ENCODE measurements at places on chromosomes 1 and 21.

GRCh38 chr1:19209439-19209989 is 552 bp downstream of the UBR4 start:
- peak; percentile 76 for DNase-seq

DNA sequence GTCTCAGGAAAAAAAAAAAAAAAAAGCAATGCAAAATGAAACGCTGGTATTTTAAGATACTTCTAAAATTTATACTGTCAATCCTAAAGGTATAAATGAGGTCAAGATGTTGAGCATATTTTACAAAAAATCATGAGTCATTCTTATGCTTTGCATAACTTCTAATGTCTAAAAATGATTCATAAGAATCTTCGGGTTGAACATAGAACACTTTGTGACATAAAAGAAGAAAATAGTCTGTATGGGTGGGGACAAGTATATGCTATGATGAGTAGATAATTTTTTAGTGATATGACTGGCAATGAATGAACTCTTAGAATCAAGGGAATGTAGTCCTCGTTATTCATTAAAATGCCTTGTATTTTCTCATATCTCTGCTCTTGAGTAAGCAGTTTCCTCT is 416.9 kb upstream of the USP24 start:
- no peak for DNase-seq

GRCh38 chr21:41228006-41228370 is 60.0 kb downstream of the BACE2 start:
- no peak for DNase-seq

- no peak for DNase-seq
Measured at GRCh38 chr1:160883581-160884513, 1.1 kb downstream of the ITLN1 start.

- peak; percentile 46 for DNase-seq
Measured at GRCh38 chr1:23108918-23109533, 59.6 kb downstream of the LUZP1 start.

- DNase-seq = no peak
Measured at GRCh38 chr1:220791956-220792355, 5.2 kb downstream of the MTARC1 start.

GRCh38 chr1:222749927-222750326 is 12.9 kb downstream of the FAM177B start:
- no peak for DNase-seq

DNA sequence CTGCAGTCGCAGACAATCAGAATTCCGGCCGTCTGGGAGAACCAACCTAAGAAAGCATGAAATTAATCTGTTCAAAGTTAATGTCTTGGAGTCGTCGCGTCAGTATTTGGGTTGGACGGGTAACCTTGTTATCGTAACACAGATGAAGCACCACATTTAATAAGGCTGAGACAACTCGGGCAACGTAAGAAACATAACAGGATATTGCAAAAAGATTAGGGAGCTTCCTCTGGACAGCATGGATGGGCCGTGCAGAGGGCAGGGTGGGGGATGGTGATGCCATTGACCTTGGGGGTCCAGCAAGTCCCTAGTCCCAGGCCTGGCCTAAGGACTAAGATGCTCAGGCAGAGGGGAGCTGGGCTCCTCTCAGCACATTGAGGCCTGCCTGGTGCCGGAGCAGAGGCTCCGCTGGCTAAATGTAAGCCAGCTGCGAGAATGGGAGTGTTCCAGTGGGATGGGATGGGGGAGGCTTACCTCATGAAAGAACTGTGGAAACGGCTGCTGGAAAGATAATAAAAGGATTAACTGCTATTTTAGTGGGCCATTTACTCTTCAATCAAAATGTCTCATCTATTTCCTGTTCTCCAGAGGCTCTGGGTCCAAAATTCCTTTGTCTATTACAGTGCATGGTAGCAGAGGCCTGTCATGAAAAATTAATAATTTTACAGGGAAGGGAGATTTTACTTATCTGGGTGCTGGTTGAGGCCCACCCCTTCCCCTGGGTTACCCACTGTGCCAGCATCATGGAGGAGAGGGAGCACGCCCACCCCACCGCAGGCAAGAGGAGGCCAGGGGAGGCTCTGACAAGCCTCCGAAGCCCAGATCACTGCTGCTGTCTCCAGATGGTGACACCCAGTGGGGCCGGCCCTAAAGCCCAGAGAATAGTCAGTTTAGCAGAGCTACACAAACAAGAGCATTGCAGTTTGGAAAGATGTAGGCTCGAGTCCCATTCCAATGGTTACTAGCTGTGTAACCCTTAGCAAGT is 131.6 kb downstream of the DMRTB1 start:
- no peak for DNase-seq

DNA sequence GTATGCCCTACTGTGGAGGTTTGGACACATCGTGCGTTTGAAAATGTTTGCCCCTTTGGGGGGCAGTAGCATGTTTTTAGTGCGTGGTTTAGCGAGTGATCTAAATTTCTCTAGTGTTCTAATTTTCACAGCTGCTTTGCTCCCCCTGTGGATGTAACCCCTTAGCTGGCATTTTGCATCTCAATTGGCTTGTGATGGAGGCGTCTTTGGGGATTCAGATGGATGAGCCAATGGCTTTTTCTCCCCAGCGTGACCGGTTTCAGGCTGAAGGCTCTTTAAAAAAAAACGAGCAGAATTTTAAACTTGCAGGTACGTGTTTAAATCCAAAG is 836 bp downstream of the CDC7 start:
- DNase-seq = peak; percentile 50

DNA sequence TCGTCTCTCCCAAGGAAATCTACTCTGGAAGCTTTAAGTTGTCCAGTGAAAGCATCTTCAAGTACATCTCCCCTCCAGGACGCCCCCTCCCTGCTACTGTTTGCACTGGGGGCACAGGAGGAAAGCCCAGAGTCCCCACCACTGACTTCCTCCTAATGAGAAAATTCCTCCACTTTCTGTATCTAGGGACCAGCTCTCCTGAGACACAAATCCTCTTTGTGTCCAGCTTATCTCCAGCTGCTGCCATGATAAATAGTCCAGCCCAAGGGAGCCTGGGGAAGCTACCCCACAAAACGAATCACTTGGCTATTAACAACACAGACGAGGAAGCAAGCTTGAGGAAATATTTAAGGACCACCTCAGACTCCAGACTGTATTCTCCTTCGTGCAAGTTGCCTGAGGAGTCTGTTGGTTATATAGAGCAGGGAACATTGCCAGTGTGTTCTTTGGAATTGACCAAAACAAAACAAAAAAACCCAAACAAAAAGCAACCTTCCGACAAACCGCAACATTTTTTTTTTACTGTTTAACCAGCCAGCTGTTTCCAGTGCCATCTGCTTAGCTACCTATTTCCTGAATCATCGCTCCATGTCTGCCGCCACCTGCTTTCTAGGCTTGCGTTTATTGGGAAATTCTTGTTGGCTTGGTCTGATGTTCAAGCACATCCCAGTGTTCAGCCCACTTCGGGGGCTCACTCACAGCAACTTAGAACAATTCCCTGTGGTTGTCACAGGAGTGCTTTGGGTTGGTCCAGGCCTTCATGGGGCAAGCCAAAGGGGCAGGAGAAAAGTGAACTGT is 7.7 kb downstream of the C1orf226 start:
- no peak for DNase-seq

GRCh38 chr1:170305777-170306512 is 160.2 kb downstream of the NTMT2 start:
- DNase-seq = no peak

GRCh38 chr1:119660253-119661083 is 12.4 kb upstream of the ZNF697 start:
- DNase-seq = no peak

DNA sequence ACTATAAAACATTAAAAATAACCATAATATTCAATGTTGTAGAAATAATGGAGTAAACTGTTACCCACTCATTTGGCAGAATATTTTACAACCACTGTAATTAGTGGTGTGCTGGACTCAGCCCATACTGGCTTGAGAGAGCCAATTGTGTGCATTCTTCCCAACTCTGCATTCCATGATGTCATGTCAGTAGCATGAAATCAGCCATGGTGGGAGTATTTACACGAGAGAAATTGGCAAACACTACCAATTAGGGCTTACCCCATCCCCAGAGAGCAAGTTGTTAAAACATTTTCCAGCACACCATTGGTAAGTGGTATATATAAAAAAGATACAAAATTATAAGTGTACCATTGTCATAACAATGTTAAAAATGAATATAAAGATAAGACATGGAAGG is 19.1 kb upstream of the QSOX1 start:
- DNase-seq = no peak

DNA sequence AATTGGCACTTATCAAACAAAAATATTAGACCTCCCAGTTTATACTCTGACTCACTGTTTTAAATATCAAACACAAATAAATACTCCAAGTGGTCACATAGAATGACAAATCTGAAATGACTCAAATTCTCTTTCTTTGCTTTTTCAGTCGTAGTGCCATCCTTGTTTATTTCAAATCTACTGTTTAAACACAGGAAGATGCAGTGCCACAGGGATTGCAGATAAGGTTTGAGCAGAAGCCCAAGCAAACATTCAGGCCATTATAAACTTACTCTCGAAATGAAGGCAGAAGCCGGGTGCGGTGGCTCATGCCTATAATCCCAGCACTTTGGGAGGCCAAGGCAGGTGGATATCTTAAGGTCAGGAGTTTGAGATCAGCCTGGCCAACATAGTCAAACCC is 255.4 kb upstream of the PLXNA2 start:
- DNase-seq = no peak

DNA sequence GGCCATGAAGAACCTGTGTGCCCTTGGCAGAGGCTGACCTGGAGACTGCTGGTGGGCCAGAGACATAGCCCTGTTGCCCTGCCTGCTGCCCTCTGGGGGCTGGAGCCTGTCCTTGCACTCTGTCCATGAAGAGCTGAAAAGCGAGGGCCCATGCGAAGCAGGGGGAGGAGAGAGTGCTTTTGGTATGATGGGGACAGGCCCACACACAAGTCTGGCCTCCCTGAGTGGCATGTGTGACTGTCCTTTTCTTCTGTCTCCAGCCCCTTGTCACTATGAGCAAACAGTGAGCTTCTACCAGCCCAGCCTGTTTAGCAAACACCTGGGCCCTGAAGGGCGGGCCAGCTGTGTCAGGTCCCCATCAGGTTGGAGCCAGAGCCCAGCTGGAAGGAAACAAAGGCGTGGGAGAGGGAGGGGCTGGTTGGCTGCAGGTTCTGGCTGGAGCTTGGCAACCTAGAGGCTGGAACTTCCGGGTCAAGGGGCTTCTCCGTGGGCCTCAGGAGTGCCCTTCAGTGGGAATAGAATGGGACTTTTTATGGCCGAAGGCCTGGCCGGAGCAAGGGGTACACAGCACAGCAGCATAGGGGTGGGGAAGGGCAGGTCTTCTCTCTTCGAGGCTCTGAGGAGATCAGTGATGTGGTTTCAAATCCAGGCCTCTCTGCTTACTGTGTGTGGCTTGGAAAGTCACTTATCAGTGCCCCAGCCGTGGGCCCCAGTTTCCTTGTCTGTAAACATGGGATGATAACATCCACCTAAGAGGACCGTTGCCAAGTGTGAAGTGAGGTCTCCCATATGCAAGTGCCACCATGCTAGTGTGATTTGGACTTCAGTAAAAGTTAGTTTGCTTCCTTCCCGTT is 14.3 kb downstream of the QSOX1 start:
- DNase-seq = peak; percentile 23

DNA sequence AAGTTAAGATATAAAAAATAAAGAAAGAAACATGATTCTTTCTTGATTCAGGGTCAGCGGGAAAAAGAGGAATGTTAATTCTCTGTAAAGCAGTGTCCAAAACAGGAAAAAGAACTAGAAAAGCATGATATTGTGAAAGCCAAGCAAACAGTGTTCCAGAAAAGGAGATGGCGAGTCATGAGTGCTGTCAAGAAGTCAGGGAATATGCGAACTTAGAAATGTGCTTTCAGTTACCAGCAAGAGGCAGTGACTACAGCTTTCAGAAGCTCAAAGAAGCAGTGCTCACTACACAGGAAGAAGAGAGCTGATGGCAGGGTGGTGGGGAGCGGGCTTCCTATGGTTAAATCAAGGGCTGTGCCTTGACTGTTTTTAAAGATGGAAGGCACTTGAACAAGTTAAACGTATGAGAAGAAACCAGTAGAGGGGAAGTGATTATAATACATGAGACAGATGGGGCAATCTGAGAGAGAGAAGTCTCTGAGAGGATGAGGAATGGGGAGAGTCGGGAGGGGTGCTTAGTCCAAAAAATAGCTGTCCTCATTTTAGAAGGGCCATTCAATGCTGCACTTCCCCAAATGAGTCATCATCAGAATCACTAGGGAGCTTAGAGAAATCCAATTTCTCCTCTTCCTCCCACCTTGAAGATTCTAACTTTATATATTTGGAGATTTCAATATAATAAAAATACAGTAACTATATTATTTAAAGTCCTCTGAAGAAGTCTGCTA is 90.4 kb downstream of the KCNK1 start:
- DNase-seq = no peak

DNA sequence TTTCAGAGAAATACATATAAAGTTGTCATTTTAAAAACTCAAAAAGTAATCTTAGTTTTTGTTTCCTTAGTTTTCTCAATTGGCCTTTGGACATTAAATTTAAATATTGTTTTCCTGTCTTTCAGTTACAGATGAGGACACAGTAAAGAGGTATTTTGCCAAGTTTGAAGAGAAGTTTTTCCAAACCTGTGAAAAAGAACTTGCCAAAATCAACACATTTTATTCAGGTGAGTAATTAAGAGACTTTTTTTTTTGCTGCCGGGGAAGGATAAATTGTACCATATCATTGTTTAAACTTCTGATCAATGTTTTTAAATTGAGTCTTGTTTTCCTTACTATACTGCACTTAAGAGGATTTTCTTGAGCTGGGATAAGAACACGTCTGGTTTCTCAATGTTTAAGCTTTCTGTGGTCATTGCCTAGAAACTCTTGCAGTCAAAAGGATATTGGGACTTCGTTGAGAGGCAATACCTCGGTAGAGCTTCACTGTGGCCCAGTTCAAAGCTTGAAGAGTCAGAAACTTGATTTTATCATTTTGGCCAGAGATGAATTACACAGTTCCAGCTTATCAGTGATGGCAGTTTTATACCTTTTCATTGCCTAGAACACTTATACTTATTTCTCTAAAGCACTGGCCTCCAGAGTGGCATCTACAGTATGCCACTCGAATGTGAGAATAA is 124.9 kb upstream of the KIAA1614 start:
- no peak for DNase-seq

DNA sequence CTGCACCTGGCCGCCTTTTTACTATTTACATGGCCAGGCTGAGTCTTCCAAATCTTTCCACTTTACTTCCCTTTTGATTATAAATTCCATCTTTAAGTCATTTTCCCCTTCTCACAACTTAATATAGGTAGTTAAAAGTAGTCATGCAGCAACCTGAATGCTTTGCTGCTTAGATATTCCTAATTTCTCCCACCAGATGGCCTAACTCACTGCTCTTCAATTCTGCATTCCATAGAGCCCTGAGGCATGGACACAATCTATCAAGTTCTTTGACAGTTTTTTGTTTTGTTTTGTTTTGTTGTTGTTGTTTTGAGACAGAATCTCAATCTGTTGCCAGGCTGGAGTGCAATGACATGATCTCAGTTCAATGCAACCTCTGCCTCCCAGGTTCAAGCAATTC is 21.7 kb upstream of the FAAH start:
- DNase-seq = no peak
